Cerebellum (tissue), 4 donors: ENCODE measurements at places on chromosomes 13 and 19.

DNA sequence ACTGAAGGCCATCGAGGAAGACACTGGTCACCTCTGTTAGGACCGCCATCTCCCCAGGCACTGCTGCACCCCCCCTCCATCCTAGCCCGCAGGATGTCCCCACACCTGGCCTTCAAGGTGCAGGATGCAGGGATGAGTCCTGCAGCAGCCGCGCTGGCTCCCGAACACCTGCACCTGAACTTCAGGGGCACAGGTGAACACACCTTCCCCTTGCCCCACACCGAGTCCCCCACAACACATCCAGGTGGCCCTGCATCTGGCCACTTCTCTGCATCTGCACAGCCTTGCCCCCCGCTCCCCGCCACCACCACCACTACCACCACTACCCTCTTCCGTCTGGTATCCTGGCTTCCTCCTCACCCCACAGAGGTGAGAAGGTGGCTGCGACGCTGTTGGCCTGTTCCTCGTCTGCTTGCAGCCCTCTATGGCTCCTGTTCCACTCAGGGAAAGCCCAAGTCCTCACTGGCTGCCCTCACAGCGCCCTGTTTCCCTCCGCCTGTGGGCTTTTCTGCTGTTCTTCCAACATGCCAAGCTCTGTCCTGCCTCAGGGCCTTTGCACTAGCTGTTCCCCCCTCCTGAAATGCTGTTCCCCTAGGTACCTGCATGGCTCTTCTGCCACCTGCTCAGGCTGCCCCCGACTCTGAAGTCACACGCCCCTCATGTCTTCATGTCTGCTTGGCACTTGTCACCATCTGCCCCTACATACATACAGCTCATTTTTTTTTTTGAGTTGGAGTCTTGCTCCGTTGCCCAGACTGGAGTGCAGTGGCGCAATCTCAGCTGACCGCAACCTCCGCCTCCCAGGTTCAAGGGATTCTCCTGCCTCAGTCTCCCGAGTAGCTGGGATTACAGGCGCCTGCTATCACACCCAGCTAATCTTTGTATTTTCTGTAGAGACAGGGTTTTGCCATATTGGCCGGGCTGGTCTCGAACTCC is 1.4 kb upstream of the CERS1 start:
- DNase-seq: no peak

- no peak for DNase-seq
Measured at GRCh38 chr13:43245374-43245964, 222.1 kb downstream of the DNAJC15 start.

DNA sequence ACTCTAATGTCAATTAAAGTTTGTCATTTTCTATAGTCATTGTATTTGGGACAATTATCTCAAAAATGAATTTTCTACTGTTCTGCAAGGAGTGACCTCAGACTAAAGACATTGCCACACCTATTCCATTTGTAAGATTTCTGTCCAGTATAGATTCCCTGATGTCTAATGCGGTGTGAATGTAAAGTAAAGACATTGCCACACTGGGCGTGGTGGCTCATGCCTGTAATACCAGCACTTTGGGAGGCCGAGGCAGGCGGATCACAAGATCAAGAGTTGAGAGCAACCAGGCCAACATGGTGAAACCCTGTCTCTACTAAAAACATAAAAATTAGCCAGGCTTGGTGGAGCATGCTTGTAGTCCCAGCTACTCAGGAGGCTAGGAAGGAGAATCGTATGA is 13.8 kb upstream of the ZNF83 start:
- DNase-seq: no peak

- DNase-seq: no peak
Measured at GRCh38 chr13:62137629-62138405, 722.2 kb upstream of the PCDH20 start.

- DNase-seq: no peak
Measured at GRCh38 chr13:48778610-48779009, 124.9 kb downstream of the CYSLTR2 start.

DNA sequence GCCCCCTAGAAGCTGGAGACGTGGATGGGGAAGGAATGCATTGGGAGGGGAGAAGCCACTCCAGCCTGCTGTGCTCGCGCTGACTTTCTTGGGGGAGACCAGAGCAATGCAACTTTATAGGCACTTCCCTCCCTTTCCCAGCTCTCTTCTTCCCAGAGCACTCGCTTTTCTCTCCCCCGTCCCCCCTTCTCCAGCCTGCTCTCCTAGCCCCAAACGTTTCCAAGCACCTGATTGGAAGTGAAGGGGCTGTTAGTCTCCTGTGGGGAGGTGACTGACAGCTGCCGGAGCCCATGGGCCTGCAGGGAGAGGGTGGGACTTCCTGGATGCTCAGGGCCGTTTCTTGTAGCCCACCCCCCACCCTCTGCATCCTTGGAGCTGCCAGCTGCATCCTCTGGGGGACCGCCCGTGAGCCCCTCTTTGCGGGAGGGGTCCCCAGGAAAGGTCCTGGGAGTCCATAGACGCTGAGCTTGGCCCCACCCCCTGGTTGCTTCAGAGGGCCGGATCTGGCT is 2.5 kb downstream of the HDGFL2 start:
- peak; percentile 93 for DNase-seq

DNA sequence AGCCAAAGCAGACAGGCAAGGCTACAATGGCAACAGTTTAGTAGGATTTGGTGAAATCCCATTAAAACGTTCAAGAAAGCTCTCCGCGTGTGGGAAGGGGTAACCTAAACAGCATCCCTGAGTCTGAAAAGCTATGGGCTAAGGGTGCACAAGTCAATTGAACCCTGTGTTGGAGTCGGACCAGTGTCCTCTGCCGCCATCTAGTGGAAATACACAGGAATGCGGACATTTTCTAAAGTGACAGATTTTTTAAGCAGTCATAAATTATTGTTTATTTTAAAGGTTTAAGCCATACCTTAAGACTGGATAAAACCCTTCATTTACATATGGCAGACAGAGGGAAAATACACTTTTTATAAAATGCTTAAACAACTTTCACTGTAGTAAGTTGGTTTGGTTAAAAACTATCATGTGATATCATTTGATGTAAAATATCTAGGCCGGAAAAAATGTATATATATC is 26.5 kb upstream of the LSM14A start:
- peak; percentile 70 for DNase-seq

GRCh38 chr19:21022996-21023395 is 2.5 kb downstream of the ZNF430 start:
- no peak for DNase-seq

DNA sequence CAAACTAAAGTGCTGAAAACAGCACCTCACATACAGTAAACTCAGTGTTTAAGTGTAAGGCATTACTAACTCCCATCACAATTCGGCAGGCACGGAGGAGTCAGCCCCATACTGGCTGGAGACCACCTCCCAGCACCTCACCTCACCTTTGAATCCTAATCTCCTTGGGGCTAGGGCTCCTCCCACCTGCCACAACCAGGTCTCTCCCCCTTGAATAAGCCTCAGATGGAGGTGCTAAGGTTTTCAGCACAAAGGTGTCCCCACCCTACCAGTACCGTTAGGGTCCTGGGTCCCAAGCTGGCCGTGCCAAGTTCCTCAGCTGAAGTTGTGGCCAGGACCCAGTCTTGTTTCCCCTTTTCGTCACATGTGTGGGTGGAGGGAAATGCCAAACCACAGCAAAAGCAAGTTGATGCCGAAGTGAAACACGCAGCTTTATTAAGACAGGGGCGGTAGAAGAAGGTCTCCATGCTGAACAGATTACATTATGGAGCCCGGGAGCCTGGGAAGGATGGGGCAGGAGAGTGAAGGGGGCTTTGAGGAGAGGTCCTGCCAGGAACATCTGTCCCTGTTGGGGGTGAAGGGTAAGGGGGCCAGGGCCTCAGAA is at the start of gene IGFLR1:
Gene IGFLR1 (minus strand): TSS at position 332 of the 604 bp plus-strand sequence. CDS start 1,272 bp downstream, outside the sequence.
- DNase-seq: no peak

DNA sequence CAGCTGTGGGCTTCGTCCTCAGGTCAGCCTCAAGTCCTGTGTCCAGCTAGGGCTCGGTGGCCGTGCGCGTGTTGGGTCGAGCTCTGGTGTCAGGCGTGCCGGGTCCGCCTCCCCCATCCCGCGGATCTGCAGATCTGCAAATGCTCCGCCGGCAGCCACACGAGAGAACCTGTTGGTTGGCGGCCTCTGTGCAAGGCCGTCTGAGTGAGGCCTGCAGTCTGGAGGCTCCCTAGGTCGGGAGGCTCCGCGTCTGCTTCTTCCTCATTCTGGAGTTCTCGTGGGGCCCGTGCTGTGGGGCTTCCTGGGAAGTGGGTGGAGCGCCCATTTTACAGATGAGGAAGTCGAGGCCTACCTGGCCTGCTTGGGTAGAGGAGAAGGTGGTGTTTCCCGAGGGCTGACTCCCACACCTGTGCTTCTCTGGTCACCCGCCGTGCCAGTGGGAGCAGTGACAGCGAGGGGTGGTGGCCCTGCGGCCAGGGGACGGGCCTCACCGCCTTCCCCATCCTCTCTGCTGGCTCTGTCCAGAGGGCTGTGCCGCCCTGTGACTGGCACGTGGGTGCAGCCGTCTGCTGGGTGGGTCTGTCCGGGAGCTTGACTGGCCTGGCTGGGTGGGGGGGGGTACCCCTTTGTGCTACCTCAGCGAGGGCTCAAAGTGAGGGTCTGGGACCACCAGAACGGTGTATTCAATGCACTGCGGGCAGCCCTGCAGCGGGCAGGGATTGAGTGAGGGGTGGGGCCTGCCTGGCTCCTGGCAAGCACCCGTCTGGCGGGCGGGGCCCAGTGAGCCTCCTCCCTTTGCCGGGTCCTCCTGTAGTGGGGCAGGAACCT is 3.3 kb downstream of the CSNK1G2 start:
- DNase-seq: no peak

GRCh38 chr13:39602614-39603366 is at the start of gene LHFPL6:
Gene LHFPL6 (minus strand): TSS chr13:39603193.
- peak; percentile 86 for DNase-seq

- DNase-seq: no peak
Measured at GRCh38 chr19:1026783-1027649, 608 bp downstream of the CNN2 start.

- no peak for DNase-seq
Measured at GRCh38 chr13:106374631-106375030, 160.8 kb downstream of the EFNB2 start.

GRCh38 chr13:38042771-38043170 is 173.2 kb upstream of the TRPC4 start:
- DNase-seq: no peak

- no peak for DNase-seq
Measured at GRCh38 chr19:10861103-10861651, 10.2 kb upstream of the CARM1 start.

DNA sequence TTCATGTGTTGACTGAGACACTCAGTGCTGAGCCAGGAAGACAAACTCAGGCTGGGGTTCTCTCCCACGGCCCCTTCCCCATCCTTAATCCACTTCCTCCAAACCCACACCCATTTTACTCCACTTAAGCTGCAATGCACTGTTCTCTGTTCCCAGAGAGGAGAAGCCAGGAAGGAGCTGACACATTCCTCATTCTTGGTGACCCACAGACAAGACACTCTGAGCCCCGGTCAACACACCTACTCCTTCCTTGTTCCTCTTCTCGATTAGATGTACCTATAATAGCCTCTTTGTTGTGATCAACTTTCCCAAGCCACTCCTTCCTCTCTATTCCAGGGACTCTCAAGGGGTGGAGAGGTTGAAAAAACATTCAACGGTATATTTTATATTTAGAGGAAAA is 47.1 kb downstream of the INSR start:
- no peak for DNase-seq

- DNase-seq: no peak
Measured at GRCh38 chr13:61685682-61686012, 270.0 kb upstream of the PCDH20 start.
